Cerebellar cortex (tissue), 1 donor: ENCODE measurements at places on chromosomes 12 and 14.

- no peak for DNase-seq
These were observed 93.6 kb upstream of the TMTC2 start for GRCh38 chr12:82593143-82593542.

GRCh38 chr12:28937196-28937595 lies 211.9 kb upstream of the FAR2 start:
- DNase-seq = no peak

- DNase-seq = no peak
These were observed 1.5 kb downstream of the ENO2 start for GRCh38 chr12:6915789-6916285.

DNA sequence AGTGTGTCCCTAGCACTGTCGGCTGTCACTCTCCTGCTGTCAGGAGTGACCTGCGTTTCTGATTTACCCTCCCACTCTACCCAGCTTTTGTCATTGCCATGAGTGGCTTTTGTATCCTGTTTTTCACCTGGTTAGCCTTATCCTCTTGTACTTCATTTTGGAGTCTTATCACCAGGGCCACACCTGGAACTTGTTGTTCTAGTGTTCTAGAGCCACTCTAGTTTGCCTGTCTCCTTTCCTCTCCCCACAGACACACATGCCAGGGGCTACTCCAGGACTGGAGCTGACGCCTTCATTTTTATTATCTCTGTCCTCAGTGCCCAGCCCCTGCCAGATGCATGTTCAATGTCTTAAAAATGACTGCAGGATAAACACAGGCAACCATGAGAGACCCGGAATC lies 34.2 kb downstream of the ZC3H14 start:
- DNase-seq = no peak

GRCh38 chr12:113852695-113853490 lies 113.2 kb downstream of the RBM19 start:
- peak; percentile 19 for DNase-seq

DNA sequence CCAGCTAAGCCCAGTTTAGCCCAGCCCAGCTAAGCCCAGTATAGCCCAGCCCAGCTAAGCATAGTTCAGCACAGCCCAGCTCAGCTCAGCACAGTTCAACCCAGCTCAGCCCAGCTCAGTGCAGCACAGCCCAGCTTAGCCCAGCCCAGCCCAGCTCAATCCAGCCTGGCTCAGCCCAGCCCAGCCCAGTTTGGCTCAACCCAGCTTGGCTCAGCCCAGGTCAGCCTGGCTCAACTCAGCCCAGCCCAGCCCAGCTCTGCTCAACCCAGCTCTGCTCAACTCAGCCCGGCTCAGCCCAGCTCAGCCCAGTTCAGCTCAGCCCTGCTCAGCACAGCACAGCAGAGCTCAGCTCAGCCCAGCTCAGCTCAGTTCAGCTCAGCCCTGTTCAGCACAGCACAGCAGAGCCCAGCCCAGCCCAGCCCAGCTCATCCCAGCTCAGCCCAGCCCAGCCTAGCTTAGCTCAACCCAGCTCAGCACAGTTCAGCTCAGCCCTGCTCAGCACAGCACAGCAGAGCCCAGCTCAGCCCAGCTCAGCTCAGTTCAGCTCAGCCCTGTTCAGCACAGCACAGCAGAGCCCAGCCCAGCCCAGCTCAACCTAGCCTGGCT lies 330.9 kb downstream of the TMEM121 start:
- no peak for DNase-seq

GRCh38 chr14:34098045-34098984 lies 147.4 kb upstream of the EGLN3 start:
- peak; percentile 53 for DNase-seq

GRCh38 chr14:95979339-95980042 lies 59.7 kb upstream of the C14orf132 start:
- DNase-seq = no peak

GRCh38 chr14:68285421-68286179 lies 466.0 kb downstream of the RAD51B start:
- no peak for DNase-seq

DNA sequence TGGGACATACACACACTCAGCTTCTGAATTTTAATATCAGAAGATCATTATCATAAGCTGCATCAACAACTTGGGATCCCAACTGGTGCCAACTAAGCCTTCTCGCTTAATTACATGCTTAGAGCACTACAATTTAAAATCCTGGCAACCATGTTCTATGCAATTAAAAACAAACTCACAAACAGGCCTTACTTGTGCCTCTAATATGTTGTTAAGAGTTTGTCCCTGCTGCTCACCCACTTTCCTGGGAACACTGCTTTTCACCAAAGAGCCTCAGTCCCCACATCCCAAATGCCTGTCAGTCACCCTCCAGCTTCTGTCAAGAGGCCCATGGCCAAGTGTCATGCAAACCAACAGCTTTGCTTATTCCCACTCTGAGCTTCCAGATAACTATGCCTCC lies 69.7 kb downstream of the TTC9 start:
- DNase-seq = no peak

DNA sequence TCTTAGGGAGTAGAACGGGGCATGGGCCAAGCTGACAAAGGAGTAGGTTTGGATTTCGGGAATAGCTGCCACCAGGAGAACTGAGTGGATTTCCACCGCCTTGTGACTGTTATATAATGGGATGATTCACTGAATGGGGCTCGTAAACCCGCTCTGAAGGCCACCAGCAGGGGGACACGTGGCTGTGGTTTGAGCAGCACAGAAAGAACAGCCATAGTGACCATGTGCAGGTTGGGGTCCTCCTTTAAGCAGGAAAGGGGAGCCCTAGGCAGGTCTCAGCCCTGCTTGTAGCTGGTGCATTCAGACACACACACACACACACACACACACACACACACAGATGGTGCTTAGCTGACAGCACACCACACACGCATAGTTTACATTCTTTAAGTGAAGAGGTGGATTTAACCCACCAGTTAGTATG lies 8.6 kb upstream of the ASB2 start:
- DNase-seq = peak; percentile 82

DNA sequence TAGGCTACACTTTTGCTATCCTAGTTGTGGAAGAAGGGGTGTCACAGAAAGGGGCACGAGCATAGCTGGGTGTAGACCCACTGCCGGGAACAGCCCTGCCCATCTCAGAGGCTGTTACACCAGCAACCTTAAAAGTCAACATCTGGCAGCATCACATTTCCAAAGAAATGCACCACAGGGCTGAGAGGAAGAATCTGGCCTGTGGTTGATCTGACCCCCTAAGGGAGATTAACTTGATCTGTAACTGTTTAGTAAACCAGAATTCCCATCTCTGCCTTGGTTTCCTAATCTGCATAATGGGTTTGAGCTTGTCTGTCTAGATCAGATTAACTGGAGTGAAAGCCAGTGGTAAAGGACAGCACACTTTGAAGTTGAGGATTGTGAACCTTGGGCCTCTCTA lies 1.3 kb downstream of the LRP1-AS start:
- DNase-seq = no peak

DNA sequence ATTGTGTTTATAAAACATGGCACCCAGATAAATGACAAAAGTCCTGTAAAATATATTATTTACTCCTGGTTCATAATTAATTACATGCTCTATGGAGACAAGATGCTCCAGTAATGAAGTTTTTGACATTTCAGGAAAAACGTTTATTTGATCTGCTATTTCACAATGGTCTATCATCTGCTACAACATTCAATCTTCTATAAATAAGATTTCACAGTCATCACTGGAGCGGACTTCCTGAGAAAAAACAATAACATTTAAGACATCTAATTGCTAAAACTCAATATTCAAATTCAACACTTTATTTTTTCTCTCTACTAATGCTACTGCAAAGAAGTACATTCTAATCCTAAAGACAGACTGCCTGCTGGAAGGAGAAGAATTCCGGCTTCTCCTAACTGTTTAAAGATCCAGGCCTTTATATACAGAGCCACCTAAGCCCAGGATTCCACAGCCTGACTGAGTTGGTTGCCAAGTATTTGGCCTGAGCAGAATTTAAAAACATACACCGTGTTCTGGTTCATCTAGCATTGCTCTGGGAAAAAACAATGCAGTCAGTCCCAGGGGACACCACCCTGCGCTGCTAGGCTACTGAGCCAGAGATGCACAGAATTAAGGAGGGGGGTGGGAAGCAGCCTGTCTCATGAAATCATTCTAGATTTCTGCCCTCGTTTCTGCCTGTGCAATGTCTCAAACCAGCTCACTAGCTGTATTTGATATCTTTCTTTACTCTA lies 58.0 kb downstream of the TMTC1 start:
- no peak for DNase-seq
